ENCODE measurements at places on chromosomes 5 and 9. TPM values are rescaled to one million over a fixed set of nuclear protein-coding genes. Genes with fewer than 3 reads are reported as not detected.

Gene ZNF622
- 28.0 TPM for total RNA-seq

GRCh38 chr5:67002832-67003684 lies 193.5 kb downstream of the CD180 start:
- no peak for DNase-seq

GRCh38 chr5:179272326-179273072 lies 72.8 kb downstream of the ADAMTS2 start:
- DNase-seq, result peak; percentile 59

Gene FRRS1L
- 0.09 TPM for total RNA-seq

DNA sequence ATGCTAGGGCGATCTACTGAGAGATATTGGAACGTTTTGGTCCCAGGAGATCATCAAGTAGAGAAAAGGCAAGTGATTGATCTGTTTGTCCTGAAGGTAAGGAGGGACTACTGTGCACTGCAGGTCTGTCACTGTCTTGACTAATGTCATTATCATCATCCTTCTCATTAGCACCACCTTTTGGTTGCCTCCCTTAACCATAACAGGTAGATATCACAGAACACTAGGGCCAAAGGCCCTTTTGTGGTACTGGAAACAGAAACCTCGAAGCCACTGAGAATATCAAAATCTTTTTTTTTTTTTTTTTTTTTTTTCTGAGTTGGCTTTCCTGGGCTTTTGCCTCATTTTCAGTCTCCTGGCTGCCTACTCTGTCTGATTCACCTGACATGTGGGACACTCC lies 134.0 kb downstream of the KCTD16 start:
- DNase-seq, result no peak

Gene CREB3
- 34.9 TPM for total RNA-seq

GRCh38 chr5:142796492-142797109 lies 26.4 kb downstream of the ARHGAP26 start:
- DNase-seq, result no peak

DNA sequence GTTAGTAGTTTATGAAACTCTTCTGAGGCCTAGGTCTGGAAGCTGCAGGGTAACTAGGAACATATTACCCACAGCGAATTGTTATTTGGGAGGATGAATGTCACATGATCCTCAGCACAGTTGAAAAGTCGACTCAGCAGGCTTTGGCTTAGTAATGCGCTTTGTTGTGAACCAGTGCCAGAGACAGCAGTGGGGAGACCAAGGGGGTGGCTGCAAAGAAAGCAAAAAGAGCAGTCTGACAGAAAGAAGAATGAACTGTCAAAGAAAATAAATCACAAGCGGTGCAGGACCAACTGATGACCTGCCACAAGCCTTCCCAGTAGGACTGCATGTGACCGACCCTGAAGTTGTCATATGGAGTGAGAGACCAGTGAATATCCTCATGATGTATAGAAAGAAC lies 170.0 kb downstream of the CCDC171 start:
- no peak for DNase-seq

DNA sequence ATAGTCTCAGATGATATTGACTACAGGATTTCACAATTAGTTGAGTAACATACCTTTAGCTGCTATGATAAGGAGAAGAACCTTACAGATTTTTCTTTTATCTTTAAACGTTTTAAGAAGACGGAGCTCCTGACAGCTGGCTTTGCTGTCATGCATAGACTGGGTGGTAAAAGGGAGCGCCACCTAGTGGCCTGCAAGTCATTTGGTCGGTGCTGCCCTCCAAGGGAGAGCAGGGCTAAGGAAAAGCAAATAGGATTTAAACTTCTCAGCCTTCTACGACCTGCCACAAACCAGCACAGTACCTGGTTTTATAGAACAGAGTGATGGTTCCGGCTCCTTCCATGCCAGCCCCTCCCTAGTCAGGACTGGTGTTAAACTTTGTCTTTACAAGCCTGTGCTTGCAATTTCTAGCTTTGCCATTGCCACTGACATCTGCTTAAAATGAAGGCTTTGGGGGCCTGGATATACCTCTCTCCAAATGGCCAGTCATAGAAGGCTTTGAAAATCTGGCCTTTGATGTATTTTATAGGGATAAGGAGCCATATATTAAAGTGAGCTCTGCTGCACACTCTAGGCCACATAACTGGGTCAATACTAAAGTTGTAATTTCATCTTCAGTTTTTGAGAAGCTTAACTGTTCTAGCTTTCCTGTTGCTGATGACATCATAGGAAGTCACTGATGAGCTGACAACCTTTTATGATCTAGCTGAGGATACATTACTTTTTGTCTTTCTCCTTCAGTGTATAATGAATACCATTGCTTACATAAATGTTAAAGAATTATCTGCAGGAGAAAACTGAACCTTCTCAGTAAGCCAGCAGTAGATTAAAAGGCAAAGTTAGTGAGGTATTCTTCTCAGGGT lies 31.1 kb upstream of the ADAMTSL1 start:
- DNase-seq, result peak; percentile 69

DNA sequence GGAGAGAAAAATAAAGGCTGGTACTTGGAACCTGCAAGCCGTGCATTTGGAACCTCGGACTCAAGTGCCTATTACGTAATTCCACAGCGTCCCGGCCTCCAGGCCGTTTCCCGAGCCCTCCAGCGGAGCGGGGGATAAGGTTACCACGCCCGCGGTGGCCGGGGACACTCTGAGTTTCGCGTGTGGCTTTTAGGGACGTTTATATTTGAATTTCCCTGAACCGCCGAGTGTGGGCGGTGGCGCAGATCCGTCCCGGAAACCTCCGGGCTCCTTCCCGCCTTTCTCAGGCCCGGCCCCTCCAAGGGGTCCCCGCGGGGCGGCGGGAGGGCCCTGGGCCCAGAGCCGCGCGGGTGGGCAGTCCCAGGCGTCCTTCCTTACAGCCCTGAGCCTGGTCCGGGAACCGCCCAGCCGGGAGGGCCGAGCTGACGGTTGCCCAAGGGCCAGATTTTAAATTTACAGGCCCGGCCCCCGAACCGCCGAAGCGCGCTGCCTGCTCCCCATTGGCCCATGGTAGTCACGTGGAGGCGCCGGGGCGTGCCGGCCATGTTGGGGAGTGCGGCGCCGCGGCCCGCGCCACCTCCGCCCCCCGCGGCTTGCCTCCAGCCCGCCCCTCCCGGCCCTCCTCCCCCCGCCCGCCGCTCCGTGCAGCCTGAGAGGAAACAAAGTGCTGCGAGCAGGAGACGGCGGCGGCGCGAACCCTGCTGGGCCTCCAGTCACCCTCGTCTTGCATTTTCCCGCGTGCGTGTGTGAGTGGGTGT lies at the start of gene LMNB1:
Gene LMNB1 (plus strand): TSS at position 638 of the 758 bp plus-strand sequence. CDS start 373 bp downstream, outside the sequence.
- DNase-seq, result peak; percentile 98

Gene FBP2
- total RNA-seq, result not detected

DNA sequence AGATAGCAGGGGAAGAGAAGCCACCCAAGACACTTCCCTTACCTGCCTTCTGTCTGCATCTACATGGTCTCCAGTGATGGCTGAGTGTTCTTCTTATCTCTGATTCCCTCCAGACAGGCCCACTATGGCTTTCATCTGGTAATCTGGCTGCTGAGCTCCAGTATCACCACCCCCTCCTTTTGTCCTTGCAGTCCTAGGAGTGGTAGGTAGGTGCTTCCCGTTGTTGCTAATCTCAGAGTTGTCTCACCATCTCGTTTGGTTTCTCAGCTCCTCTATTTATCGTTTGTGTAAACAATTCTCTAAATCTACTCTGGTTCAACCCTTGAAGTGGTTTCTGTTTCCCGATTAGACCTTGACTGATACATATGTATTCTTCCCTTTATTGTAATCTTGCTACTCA lies 243.8 kb upstream of the RFX3 start:
- DNase-seq, result no peak

DNA sequence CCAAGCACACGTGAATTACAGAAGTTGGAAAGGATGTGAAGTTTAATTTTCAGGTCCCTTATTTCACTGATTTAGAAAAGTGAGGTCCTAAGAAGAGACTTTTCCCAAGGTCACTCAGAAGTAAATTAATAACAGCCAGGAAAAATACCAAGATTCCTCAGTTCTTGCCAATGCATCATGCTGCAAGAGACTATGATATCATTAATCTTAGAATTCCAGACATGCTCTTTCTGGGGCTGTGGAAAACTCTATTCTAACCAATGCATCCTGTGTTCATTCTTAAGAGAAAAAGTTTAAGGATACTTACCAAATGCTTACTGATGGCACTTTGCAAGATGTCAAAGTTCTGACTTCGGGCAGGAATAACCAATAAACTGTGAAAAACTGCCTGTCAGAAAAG lies 42.8 kb downstream of the TEX10 start:
- no peak for DNase-seq

Gene N4BP3
- 5.2 TPM for total RNA-seq

Gene DMRT3
- not detected for total RNA-seq

DNA sequence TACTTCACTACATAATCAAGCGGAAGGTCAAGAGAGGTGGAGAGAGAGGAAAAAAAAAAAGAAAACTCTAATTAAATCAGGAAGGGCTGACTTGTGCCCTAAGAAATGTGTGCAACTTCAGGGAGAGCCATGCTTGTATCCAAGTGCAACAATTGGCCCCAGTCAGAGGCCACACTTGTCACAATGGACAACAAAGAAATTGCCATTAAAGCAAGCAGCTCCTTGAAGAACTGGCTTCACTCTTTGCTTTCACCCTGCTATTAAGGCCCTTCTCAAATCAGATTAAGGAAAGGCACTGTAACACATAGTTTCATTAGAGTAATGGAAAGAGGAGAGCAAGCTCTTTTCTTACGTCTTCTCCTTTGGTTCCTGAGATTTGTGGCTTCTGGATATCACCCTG lies 480.9 kb upstream of the WWC1 start:
- DNase-seq, result no peak

Gene GPR150
- total RNA-seq, result 0.49 TPM

DNA sequence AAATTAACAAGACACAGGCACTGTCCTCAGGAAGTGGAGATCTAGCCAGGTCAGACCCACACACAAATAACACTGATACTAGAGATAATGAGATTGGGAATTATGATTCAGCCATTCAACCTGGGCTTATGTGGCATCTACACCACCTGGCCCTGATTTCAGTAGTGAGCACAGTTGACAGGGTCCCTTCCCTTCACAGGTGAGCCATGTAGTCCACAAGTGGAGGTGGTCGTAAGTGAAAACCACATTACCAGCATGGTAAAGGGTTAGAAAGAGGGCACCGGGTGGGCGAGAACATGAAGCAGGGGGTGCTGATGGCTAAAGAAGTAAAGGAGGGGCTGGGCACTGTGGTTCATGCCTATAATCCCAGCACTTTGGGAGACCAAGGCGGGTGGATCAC lies 48.3 kb upstream of the IL17B start:
- no peak for DNase-seq

- peak; percentile 63 for DNase-seq
Measured at GRCh38 chr9:137457406-137458193, 1.5 kb downstream of the NSMF start.

- peak; percentile 87 for DNase-seq
Measured at GRCh38 chr9:107637421-107638420, 148.2 kb upstream of the KLF4 start.

Gene SLCO6A1
- total RNA-seq, result not detected

- DNase-seq, result no peak
Measured at GRCh38 chr9:99377790-99378775, 156.0 kb downstream of the SEC61B start.

DNA sequence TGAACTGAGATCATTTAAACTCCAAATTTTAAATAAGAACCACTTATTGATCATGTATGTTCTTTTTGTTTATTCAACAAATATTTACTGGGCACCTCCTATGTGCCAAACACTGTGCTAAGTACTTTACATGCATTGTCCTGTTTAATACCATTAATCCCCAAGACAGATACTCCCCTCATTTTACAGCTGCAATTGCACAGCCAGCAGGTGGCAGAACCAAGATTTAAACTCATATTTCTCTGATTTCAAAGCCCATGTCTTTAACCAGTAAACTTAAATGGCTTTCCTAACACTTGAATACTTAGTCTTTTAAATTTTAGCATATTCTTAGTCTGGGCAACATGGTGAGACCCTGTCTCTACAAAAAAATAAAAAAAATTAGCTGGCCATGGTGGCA lies 43.4 kb upstream of the KIAA1958 start:
- no peak for DNase-seq

DNA sequence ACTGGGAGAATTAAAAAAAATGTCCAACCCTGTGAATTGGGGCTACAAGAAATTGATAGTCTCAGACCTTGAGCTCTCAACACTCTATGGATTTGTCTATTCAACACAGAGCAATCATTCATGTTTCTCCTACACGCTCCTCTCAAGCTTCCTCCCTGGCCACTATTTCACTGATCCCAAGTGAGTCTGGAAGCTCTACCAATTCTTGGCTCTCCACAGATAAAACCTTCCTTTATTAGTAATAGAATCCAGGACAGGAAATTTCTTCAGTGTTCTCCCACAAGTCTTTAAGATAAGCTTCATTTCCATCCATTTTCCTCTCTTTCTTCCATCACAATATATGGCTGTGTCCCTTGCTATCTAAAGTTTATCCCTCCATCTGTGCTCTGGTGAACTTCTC lies 215.1 kb upstream of the PAPPA start:
- no peak for DNase-seq

- no peak for DNase-seq
Measured at GRCh38 chr5:98993512-98993911, 64.7 kb upstream of the CHD1 start.

GRCh38 chr5:157596487-157596886 lies 20.9 kb upstream of the ADAM19 start:
- DNase-seq, result no peak

Gene MCCC2
- 39.9 TPM for total RNA-seq

- no peak for DNase-seq
Measured at GRCh38 chr5:158301186-158301585, 442.2 kb upstream of the CLINT1 start.

Gene HRH2
- total RNA-seq, result 8.2 TPM

- no peak for DNase-seq
Measured at GRCh38 chr5:32439086-32439642, 5.4 kb downstream of the ZFR start.

GRCh38 chr9:94928691-94929368 lies 202.3 kb downstream of the AOPEP start:
- no peak for DNase-seq

Measured in upper lobe of right lung (tissue), 1 donor.